ENCODE measurements at places on chromosomes 4 and X.

- DNase-seq = no peak
Measured at GRCh38 chrX:71997320-71997719, 86.7 kb downstream of the NHSL2 start.

GRCh38 chr4:1961563-1961962 lies 47.2 kb downstream of the NELFA start:
- DNase-seq = no peak

- no peak for DNase-seq
Measured at GRCh38 chr4:74627093-74627492, 167.2 kb downstream of the BTC start.

DNA sequence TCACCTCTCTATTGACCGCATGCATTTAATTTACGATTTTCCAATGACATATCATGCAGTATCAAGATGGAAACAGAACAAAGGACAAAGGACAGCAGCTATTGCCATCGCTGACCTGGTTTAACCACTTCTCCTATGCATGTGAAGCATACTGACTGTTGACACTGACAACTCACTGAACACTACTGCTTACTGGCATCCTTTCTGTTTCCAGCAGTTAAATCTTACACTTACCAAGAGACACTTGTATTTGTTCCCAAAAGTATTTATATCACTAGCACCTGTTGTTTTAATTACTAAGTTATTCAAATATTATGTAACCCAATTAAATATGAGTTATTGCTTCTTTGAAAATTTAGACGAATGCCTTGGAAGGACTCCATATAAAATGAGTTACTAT lies 176.7 kb downstream of the PDGFC start:
- no peak for DNase-seq

DNA sequence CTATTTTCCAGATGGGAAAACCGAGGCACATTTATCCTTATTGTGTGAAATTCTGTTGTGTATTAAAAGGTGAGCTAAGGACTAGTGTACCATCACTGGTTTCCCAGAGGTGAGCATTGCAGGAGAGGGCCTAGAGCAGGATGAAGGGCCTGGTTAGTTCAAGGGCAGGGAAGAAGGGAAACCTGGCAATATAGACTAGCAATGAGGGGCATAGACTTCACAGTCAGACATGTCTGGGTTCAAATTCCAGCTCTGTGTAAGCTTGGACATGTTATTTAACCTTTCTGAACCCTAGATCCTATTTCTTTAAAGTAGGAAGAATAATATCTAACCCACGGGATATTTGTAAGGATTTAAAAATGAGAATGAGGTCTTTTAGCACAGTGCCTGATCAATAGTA lies 50.8 kb downstream of the WDR19 start:
- no peak for DNase-seq

GRCh38 chr4:139441029-139441428 lies 12.9 kb upstream of the RAB33B start:
- DNase-seq = no peak

DNA sequence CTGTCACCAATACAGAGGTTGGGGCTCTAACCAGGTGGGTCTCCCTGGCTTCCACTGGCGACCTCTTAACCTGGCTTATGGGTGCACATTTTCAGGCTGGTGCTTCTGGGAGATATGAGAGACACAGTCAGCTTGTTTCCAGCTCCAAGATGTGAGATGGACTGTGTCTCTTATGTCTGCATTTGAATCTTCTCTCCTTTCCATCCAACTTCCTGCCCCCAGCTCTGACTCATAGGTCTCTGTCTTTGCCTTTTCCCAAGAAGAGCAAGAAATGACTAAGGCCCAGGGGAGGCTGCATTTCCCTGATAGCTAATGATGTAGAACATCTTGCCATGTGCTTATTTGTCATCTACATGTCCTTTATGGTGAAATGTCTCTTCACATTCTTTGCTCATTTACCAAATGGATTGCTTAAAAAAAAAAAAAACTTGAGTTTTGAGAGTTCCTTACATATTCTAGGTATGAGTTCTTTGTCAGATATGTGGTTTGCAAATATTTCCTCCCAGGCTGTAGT lies 3.2 kb upstream of the UXT start:
- no peak for DNase-seq

DNA sequence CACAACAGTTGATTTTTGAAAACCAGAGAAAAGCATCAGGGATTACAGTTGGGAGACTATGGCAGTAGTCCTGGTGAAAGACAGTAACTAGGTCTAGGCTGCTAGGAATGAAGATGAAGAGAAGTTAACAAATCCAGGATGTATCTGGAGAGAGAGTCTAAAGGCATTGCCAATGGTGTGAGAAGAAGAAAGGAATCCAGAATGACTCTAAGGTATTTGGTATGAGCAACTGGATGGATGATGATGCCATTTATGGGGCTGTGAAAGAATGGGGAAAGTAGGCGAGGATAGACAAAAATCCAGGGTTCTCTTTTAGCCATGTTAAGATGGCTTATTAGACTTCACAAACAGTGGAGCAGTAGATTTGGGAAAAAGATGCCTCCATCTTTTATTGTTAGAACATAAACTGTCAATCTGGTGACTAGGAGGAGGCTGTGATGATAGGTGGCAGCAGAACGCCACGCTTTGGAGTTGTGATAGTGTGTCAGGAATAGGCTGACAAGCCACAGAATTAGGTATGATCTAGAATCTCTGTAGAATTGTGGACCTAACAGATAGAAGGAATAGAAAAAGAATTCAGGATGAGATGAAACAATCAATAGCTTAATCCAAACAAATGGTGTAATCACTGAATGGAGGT lies 27.3 kb upstream of the JADE1 start:
- peak; percentile 44 for DNase-seq

DNA sequence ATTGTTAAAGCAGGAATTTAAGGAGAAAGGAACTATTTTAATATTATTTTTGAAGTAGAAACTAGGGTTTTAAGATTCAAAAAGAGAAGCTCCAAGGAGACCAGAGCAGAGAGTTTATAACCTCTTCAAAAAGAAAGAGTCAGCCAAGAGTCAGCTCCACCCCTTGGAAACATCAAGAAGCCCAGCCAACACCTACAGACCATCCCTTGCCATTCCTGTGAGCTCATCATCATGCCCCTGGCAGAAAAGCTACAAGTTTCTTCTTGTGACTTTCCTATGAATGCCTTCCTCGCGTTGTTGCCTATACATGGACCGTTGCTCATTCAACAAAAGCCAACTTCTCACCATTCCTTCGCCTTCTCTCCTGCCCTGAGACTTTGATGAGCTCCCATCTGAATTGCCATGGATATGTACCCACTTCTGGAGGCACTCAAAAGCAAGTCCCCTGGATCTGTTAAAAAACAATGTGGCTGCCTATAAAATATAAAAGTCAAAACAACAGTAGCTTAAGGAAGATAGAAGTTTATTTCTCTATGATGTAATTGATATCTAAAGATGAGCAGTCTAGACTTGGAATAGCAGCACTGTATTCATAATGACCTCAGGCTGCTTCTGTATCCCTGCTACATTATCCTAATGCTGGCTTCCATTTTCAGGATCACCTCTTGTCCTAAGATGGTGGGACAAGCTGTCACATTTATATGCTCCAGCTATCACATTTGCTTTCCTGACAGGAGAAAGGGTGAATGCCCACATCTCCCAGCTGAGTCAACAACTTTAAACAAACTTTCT lies 20.3 kb downstream of the PLRG1 start:
- no peak for DNase-seq

GRCh38 chrX:30217465-30217864 lies 2.1 kb downstream of the MAGEB2 start:
- DNase-seq = no peak

- DNase-seq = no peak
Measured at GRCh38 chrX:53660004-53660403, 26.5 kb downstream of the HUWE1 start.

GRCh38 chr4:8245884-8246833 lies 23.4 kb upstream of the HTRA3 start:
- DNase-seq = no peak

DNA sequence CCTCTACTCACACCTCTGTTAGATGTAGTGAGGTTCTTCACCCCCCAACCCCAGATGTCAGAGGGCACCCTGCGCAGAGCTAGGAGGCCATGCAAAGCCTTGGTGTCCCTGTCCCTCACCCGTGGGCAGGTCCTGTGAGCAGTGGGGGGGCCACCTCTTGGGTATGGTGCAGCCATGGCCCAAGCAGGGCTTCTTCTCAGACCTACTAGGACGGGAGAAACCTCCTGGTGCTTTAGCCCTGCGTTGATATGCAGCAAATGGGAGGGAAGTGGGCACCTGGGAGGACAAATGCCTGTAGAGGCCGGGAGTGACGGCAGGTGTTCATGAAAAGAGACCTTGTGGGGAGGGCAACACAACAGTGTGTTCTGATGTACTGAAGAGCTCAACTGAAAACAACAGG lies 38.5 kb upstream of the MSANTD1 start:
- no peak for DNase-seq

DNA sequence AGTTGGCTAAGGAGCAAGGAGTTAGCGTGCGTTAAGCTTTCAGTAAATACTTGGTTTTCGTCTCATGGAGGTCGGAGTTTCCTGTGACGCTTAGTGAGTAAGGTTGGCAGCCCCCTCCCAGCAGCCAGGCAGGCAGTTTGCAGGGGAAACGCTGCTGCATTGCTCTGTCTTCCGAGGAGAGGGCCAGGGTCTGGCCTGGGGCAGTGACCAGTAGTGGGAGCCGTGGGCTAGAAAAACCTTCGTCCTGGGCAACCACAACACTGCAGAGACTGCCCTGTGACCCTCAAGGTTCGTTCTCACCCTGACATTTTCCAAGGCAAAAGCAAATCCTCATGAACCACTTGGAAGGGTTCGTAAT lies 432 bp downstream of the TMEM175 start:
- no peak for DNase-seq

- DNase-seq = no peak
Measured at GRCh38 chrX:119760026-119760877, 1.9 kb downstream of the SOWAHD start.

- DNase-seq = no peak
Measured at GRCh38 chr4:8910100-8910821, 38.6 kb upstream of the HMX1 start.

GRCh38 chr4:52076731-52077130 lies 25.6 kb downstream of the SPATA18 start:
- no peak for DNase-seq

- DNase-seq = no peak
Measured at GRCh38 chr4:55410431-55410830, 14.7 kb downstream of the TMEM165 start.

DNA sequence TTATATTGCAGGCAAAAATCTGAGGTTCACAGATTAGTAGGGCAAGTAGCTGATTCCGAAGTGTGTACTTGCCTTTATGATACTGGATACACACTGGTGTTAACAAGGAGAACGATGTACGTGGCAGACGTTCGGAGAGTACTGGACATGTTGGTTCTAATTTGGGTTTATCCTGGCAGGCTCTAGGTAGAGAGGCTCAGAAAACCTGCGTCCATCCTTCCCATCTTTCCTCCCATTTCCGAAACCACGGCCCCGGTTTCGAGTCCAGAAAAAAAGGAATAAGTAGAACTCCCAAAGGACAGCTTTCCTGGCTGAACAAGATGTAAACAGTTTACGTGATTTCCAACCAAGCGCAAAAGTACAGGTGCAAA lies 351 bp upstream of the SLC30A9 start:
- no peak for DNase-seq

GRCh38 chr4:168421671-168422070 lies 58.6 kb downstream of the DDX60L start:
- DNase-seq = peak; percentile 35

DNA sequence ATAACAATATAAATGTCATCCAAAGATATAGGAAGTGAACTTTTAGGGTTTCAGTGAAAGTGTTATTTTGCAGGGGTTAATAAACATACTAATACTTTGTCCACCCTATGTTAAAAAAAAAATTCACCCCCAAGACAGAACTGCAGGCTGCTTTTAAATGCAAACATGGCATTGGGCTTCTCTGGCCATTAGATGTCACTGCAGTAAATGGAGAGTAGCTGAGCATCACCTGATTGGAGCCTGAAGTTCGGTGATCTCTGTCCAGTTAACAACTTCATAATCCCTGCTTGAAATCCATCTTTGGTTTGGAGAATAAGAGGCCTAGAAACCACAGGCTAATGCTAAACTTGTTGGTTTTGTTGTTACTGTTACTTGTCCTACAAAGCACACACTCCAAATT lies 18.7 kb downstream of the SLC25A43 start:
- DNase-seq = no peak

Data from activated CD8-positive, alpha-beta T cell treated with anti-CD3 and anti-CD28 coated beads, Interleukin-2, amount 10 ng/mL, durations not matched to agents 7 days and 5 days (primary cell).